ENCODE measurements at places on chromosomes 6 and 20.

GRCh38 chr6:98044151-98044561 lies 761.1 kb upstream of the MMS22L start:
- no peak for DNase-seq
- H3K36me3 ChIP-seq = no peaks in the 10 kb centered on the region

- H3K36me3 ChIP-seq = peaks cover 22% of the 10 kb centered on the region
- peak overlapping the region; percentile 83 for H3K4me3 ChIP-seq
- no peaks in the 10 kb centered on the region for H3K27me3 ChIP-seq
- DNase-seq = peak; percentile 28
Observed at GRCh38 chr6:30061858-30062458, 893 bp downstream of the POLR1H start.

- H3K36me3 ChIP-seq = no peaks in the 10 kb centered on the region
- DNase-seq = no peak
- no peak overlapping the region for H3K4me3 ChIP-seq
Observed at GRCh38 chr6:97292671-97293070, 9.7 kb upstream of the MMS22L start.

DNA sequence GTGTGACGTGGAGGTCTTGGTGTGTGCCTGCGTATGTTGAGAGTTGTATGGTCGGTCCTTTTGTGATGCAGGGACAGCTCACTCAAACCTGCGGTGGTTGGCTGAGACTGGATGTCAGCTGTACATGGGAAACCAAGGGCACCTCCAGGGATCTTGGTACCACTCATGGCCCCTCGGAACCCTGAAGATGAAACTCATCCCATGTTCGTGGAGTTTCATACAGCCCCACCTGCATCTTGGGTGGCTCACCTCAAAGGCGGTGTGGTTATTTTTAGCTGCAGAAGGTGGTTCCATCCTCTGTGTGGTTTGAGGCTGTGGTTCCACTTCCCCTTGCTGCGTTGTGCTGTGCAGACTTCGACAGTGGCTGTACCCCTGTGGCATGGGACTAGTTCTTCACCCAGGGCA lies 52.6 kb upstream of the SLC22A1 start:
- no peak for DNase-seq
- no peak overlapping the region for H3K27ac ChIP-seq
- no peaks in the 10 kb centered on the region for H3K4me1 ChIP-seq

GRCh38 chr20:33322456-33322855 lies 39.4 kb downstream of the BPIFB1 start:
- no peak overlapping the region for H3K4me3 ChIP-seq
- no peak overlapping the region for H3K27ac ChIP-seq
- no peaks in the 10 kb centered on the region for H3K27me3 ChIP-seq
- H3K36me3 ChIP-seq = no peaks in the 10 kb centered on the region
- DNase-seq = no peak
- H3K4me1 ChIP-seq = no peaks in the 10 kb centered on the region

DNA sequence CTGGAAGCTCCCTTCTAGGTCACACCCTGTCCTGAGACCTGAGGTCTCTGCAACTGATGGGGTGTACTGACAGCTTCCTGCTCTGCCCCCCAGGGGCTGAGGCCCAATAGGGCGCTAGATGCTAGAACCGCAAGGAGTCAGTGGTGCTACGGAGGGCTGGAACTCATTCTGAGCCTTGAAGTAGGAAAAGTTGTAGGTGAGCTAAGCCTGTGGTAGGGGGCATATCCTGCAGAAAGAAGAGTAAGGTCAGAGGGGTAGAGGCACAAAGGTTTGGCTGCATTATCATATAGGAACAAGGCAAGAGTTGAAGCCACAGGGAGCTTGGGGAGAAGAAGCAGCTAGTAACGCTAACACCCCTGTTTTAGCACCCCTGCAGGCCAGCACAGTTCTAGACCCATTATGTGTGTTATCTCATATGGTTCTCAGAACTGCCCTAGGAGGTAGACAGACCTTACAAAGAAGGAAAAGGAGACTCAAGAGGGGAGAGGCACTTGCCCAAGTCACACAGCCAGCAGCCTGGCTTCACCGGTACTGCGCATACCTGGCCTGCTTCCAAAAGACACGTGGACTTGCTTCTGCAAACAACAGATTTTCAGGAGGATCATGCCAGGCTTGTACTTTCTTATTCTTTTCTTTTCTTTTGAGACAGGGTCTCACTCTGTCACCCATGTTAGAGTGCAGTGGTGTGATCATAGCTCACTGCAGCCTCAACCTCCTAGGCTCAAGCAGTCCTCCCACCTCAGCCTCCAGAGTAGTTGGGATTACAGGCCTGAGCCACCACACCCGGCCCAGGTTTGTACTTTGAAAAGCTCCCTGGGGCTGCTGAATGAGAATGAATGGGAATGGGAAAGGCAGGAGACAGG lies 156.1 kb downstream of the MRPL14 start:
- H3K27ac ChIP-seq = no peak overlapping the region
- H3K4me1 ChIP-seq = peaks cover 37% of the 10 kb centered on the region
- peak; percentile 87 for DNase-seq
- no peaks in the 10 kb centered on the region for H3K36me3 ChIP-seq
- no peaks in the 10 kb centered on the region for H3K27me3 ChIP-seq

DNA sequence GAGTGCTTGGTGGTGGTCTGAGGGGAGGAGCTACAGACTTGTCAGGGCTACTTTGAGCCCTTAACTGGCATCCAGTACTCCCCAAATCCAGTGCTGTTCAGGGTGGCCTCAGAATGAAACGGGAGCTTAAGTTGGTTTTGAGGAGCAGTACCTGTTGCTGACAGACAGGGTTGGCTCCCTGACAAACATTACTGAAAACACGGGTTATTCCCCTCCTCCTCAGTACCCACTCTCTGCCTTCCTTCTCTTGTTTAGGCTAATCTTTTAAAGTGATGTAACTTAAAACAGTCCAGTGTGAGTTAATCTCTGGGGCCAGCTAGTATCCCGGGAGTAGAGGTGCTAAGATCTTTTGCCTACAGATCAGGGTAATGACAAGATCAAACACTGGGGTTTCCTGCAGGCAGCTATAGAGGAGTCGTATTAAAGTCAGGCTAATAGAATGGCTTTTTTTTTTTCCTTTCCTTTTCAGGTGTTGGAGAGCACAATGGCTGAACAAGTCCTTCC lies 3.7 kb downstream of the TNFAIP3 start:
- H3K36me3 ChIP-seq = peaks cover 28% of the 10 kb centered on the region
- no peaks in the 10 kb centered on the region for H3K27me3 ChIP-seq
